ENCODE measurements at places on chromosomes 16 and 17.

- no peak for DNase-seq
These were observed 299.8 kb downstream of the SEC14L1 start for GRCh38 chr17:77440560-77440981.

- peak; percentile 66 for DNase-seq
These were observed 49.1 kb downstream of the TBC1D16 start for GRCh38 chr17:79986411-79987186.

DNA sequence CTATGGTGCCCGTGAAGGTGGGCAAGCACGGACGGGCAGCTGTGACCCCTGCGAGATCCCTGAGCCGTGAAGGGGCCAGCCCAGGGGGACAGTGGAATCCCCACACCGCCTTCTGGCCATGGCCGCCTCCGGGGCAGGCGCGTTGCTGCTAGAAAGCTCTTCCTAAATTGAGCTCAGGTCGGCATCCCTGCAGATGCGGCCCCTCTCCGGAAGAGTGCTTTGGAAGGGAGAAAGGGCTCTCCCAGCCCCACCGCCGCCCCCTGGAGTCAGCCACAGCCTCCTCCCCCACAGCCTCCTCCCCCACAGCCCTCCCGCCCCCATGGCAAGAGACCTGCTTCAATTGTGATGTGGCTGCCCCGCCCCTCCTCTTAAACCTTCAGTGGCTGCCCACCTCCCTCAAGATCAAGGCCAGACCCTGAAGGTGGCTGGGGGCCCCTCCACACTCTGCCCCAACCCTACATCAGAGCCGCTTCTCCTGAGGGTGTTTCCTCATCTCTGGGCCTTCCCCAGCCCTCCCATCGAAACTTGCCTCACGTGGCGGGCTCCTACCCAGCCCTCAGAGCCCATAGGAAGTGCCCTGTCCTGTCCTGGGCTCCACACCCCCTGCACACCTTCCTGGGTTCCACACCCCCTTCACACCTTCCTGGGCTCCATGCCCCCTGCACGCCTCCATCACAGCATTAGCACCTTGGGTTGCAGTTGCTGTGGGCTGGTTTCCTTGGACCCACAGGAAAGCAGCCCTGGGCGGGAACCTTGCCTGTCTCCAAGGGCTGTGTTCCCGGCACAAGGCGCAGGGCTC, 5.5 kb upstream of the CBFA2T3 start:
- no peak for DNase-seq

DNA sequence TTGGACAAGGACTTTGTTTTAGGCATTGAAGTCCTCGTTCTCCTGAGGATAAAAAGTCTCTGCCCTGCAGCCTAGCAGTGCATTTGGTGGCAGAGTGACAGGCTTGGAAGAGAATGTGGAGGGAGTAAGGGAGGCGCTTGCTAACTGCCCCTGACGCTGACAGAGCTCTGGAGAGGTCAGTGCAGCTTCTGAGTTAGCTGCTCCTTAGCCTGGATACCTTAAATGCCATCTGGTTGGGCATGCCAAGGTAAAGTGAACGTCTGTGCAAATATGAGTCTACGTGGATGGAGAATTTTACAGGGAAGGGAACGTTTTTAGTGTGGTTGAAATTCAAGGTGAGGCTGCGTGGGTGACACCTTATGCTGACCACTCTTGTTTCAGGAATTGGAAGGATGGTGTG, 44.4 kb downstream of the SEC14L1 start:
- DNase-seq = no peak

- no peak for DNase-seq
These were observed 66.8 kb downstream of the C16orf78 start for GRCh38 chr16:49440156-49441065.

GRCh38 chr16:4280625-4281024, 7.8 kb upstream of the TFAP4 start:
- no peak for DNase-seq

GRCh38 chr16:8721336-8722024, 47.1 kb downstream of the ABAT start:
- DNase-seq = peak; percentile 22

- DNase-seq = no peak
These were observed 1380.6 kb downstream of the CDH8 start for GRCh38 chr16:60655514-60656153.

DNA sequence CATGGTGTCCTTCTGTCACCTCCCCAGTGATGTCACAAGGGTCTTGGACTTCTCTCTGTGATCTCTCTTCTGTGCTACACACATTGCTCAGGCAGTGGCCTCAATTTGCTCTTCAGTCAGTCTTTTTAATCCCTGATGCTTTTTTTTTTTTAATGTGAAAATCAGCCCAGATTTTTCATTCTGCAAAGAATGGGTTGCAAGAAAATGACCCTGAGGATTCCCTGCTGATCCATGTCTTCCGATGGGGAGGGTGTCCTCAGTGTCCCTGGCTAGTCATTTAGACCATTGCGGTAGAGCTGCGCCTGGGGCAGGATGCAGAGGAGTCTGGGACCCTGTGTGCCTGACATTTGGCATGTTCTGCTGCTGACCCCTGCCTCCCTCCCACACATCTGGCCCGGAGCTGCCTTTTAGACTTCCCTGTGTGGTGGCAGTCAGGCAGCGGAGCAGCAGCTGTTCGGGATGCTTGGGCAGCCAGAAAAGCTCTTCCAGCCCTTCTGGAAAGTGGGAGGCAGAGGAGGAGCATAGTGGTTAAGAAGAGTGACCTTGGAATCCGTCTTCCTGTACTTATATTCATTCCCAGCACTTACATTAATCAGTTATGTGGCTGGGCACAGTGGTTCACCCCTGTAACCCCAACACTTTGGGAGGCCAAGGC, 12.3 kb downstream of the GPT2 start:
- DNase-seq = no peak

DNA sequence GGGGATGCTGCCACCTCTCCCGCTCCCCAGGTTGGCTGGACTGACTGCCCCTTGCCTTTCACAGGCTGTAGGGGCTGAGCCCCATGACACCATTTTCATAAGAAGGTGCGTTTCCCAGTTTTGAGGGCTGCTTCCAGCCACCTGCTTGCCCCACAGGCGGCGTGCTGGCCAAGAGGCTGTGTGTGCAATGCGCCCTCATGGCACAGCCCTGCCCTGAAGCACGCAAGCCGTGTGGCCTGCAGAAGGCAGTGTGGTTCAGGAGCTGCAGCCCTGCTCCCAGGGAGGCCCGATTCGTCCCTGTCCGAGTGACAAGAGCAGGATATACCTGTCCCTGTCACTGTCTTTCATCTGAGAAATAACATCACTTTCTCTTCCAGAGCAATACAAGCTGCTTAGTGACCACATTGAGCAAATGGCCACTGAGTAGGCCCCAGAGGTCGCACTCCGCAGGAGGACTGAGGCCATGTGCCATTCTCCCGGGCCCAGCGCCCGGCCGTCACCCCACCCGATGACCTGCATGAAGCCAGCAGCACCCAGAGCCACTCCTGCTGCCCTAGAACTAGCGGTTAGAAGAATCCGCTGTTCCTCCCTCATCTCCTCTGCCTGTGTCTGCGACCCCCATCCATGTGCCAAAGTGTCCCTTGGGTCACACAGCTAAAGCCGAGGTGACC, 24.2 kb downstream of the CIBAR2 start:
- DNase-seq = no peak

DNA sequence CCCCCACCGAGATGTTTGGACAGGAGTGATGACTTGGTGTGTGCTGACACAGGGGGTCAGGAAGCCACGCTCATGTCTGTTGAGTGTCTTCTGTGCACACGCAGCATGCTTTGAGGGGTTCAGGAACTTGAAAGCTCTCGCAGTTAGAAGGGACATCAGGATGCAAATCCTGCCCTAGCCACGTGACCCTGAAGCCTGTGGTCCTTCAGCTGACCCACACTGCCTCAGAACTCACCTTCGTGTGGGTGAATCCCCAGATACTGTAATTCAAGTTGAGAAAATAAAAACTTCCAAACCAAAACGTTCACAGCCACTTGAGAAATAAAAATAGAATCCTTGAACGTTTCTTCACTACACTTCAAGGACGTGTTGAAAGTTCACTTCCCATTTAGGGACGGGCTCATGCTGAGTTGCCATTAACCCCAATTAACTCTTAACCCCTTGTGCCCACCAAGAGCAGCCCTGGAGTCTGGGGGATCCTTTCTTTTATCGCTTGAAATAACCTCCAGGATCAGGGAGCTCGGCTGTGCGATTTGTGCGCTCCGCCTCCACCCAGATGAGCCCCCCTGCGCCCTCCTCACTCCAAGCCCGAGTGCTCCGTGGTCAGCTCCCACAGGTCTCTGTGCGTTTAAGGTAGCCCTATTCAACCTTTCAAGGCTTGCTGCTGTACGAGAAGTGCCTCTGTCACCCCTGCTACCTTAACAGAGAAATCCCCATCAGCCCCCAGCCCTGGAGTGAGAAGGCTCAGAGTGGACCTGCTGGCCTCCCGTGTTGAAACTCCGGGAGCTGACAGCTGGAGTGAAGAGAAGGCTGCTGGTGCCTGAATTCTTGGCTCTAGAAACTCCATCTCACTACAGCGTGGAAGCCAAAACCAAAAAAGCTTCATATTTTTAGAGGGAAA, 36.2 kb upstream of the NAT9 start:
- DNase-seq = no peak

DNA sequence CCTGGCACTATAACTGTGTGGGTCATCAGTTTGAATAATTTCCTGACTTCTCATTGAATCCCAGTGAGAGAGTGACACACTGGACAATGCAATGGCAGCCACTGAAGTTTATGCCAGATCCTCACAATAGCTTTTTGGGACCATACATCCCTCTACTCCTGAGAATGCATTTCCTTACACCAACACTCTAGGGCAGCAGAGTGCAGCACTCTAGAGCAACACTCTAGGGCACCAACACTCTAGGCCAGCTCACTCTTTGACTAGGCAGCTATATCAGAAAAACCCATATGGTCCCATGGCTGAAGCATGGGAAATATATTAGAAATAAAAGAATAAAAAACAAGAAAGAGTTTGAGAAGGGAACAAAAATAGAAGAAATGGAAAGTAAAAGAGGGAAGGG, 309.2 kb downstream of the MAP2K6 start:
- DNase-seq = no peak

DNA sequence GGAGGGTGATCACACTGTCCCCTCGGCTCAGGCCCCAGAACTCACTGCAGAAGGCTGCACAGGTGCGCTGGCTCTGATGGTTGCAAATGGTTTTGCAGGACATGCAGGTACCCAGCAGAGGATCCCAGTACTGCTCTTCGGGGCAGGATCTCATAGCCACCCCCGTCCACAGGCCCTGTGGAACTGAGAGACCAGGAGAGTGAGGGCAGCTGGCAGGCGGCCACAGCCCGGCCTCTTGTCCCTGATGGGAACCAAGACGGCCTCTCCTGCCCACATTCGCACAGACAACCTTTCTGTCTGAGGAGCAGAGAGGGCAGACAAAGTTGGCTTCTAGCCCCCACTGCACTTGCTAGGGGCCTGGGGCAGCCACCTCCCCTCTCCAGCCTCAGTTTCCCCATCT, 19.5 kb downstream of the TNFRSF13B start:
- DNase-seq = no peak

- DNase-seq = peak; percentile 54
These were observed 267.4 kb upstream of the PSMD7 start for GRCh38 chr16:74029115-74029792.

DNA sequence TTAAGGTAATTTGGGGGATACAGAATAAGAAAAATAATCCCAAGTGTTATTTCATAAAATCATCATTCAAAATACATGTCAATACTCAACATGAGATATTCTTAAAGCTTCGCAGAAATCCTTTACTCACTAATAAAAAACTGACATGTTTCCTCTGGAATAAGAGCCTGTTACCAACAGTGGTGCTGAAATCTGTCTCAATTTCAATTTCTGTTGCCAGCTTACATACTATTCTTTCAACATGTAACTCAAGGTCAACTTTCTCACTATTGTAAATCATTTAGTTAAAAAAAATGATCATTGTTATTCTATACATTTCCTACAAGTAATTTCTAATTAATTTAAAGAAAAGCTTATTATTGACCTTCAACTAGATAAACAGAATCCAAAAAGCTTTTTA, 67.9 kb downstream of the CEP95 start:
- no peak for DNase-seq

- DNase-seq = no peak
These were observed 227.9 kb downstream of the MSI2 start for GRCh38 chr17:57484081-57484666.

DNA sequence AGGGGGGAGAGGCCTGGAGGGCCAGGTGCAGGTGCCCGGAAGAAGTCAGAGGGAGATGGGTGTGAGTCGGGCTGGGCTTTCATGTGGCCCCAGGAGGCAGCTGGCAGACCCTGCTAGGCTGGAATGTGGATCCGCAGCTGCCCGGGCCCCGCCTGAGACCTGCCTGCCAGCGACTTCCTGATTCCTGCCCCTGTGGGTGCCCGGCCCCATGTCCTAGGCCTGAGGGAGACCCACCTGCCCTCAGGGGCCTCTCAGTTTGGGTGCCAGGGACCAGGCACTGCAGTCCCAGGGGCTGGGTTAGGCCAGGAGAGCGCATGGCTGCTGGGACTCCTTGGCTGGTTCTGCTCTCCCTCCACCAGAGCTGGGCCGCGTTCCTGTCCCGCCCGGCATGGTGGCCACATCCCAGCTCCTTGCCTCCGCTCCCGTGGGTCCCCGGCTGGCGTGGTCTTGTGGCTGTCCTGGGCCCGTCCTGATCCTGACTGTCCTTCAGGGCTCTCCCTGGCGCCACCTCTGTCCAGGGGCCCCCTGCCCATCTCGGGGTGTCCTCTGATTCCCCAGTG, 22.1 kb upstream of the SPNS2 start:
- DNase-seq = peak; percentile 74

- no peak for DNase-seq
These were observed 23.6 kb downstream of the CNTROB start for GRCh38 chr17:7955414-7956227.

GRCh38 chr17:58112970-58113631, 29.9 kb downstream of the DYNLL2 start:
- DNase-seq = peak; percentile 88

GRCh38 chr16:84054271-84054670, 11.7 kb upstream of the SLC38A8 start:
- DNase-seq = no peak

- DNase-seq = no peak
These were observed 6.2 kb downstream of the MPP2 start for GRCh38 chr17:43900858-43901754.

DNA sequence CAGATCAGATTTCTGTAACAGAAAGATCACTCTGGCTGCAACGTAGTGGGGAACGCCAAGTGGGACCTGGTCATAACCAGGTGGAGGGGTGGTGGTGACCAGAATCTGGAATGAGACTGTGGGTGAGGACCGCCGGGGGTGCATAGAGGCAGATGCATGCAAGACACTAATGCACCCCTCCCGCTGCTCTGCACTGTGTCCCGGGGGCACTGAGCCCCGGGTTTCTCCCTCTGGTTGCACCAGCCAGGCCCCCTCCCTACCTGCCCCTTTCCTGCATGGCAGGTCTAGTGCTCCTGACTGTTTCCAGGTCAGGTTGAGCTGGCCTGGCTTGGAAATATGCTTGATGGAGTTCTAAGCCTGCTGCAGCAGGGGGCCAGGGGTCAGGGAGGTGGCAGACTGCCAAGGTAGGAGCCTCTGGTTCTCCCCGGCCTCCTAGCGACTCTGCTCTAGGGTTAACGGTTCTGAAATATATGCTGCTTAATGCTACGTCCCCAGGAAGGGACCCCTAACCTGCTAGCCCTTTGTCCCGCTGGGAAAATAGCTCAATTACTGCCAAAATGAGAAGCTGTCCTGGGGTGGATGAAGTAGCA, 94.3 kb downstream of the SDK2 start:
- DNase-seq = no peak

- no peak for DNase-seq
These were observed 44.1 kb upstream of the RPL38 start for GRCh38 chr17:74159226-74159840.

Data from colonic mucosa (tissue), 4 donors.